ENCODE measurements at places on chromosomes 3 and 15.

GRCh38 chr3:148319161-148319915 lies 378.4 kb upstream of the AGTR1 start:
- DNase-seq, result no peak

GRCh38 chr15:88178631-88179030 lies 77.9 kb downstream of the NTRK3 start:
- DNase-seq, result no peak

DNA sequence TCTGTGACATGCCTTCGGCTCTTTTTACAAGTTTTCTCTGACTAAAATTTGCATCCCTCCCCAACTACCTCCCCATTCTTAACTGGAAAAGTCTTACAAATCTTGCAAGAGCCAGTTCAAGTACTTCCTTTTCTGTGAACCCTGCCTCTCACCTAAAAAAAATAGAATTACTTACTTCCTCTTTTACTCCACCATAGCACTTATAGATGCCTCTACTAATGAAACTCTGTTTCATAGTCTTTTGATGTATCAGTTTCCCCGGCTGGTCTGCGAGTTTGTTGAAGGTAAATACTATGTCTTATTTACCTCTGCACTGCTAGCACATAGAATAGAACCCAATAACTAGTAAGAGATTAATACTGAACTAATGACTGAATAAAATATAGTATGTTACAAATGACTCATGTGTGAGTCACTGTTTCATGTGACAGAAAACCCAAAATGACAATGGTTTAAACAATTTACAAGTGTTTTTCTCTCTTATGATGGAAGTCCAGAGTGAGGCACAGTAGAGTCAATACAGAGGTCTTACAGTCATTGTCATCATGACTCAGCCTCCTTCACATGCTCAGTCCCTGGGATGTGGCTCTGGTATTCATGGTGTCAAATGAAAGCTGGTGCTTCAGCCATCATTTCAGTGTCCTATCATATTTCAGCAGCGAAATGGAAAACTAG lies 393.5 kb downstream of the RSL24D1 start:
- no peak for DNase-seq

GRCh38 chr3:153069598-153070510 lies 92.2 kb upstream of the RAP2B start:
- DNase-seq, result no peak

DNA sequence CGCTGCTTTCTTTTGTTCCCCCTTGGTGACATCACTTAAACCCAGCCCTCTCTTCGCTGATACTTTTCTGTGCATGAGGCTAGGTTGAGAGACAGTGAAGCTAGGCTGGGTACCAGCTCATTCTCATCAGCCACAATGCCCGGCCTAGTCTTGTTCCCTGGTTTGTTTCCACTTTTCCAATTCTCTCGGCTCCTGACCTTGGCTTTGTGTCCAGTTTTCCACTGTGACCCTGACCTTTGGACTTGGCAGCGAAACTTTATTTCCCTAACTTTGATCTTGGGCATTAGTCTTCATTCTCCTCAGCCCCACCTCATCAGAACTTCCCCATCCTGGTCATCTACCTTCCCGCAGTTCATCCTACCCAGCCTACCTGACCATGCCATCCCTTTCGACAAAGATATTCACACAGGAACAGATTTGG lies 908 bp upstream of the ADPGK start:
- DNase-seq, result no peak

GRCh38 chr3:15585111-15585845 lies 16.1 kb downstream of the HACL1 start:
- DNase-seq, result no peak

DNA sequence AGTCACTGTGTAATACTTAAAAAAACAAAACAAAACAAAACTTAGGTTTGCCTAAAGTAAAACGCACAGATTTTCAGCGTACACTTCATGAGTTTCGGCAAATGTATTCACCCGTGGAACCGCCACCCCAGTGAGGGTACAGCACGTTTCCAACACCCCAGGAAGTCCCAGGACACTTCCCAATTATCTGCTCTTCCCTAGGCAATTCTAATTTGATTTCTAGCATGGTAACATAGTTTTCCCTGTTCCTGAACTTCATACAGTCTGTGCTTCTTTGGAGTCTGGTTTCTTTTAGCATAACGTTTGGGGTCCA lies 497 bp upstream of the CLASP2 start:
- DNase-seq, result no peak

GRCh38 chr3:171028025-171028778 lies 1.7 kb upstream of the SLC2A2 start:
- peak; percentile 10 for DNase-seq

DNA sequence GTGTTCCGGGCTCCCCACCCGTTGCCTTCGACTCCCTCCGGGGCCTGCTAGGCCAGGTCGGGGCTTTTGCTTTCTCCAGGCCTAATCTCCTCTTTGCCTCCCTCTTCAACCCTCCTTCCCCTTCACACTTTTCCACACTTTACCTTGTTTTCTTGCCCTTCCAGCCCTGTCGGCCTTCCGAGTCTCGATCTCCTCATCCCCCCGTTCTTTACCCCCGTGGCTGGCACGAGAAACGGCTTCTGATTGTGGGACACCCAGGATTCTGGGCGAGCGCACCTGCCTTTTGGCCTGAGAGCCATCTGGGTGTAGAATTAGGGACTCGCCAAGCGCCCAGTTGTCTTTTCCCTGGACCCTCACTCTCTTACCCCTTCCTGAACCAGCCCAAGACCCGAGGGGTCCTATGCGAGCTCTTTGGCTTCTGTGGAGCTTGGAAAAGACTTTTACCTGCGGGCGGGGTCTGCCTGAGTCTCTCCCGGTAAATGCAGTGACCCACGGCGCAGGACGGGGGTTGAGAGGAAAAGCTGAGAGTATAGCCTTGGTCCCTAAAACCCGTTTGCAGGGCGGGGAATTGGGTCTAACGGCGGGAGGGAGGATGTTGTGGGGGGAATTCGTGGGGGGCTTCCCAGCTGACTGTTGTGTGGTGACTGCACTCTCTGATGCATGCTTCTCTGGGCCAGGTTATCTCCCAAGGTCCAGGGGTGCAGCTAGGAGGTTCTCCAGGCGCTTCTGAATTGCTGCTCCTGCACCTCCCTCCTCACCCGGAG lies 5.5 kb upstream of the ONECUT1 start:
- no peak for DNase-seq

DNA sequence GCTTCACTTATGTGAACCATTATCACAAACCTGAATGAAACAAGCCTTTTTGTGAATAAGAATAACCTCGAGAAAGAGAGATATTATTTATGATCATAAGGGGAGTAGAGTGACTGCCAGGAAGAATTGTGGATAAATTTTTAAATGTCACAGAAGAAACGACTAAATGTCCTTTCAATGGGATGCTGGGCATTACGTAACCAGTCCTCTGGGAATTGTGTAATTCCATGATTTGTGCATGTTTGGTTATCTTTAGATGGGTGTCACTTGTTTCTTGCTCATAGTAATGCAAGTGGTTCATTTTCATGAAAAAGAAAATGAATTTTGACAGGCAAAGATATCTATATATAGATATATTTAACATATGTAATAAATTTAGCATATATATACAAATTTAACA lies 379.5 kb upstream of the AGTR1 start:
- no peak for DNase-seq

GRCh38 chr15:80173022-80173759 lies 20.4 kb downstream of the FAH start:
- peak; percentile 67 for DNase-seq

- no peak for DNase-seq
These were observed 5.9 kb downstream of the PRSS50 start for GRCh38 chr3:46711760-46712159.

GRCh38 chr15:76730262-76730661 lies 174.9 kb downstream of the SCAPER start:
- DNase-seq, result no peak

- DNase-seq, result no peak
These were observed 397.0 kb downstream of the CNTN3 start for GRCh38 chr3:74217467-74217866.

- DNase-seq, result no peak
These were observed 489.1 kb upstream of the CFAP20DC start for GRCh38 chr3:59538753-59539432.

DNA sequence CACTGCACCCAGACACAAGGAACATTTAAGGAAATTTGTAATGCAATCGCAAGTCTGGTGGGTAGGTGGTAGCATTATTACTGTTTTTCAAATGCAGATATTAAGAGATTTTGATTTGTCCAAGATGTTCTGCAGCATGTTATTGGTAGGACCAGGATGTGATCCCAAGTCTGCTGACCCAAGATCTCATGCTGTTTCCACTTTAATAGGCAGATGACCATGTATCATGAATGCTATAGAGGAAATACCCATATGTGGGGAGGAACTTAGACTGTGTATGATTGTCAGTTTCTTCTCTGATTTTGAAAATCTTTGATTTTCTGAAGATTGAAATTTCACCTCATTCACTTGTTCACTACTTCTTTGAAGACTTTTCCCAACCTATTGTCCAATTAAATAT lies 28.7 kb downstream of the ATP6V1A start:
- DNase-seq, result no peak

GRCh38 chr15:20349774-20350498 lies 191.7 kb downstream of the GOLGA6L6 start:
- peak; percentile 24 for DNase-seq

DNA sequence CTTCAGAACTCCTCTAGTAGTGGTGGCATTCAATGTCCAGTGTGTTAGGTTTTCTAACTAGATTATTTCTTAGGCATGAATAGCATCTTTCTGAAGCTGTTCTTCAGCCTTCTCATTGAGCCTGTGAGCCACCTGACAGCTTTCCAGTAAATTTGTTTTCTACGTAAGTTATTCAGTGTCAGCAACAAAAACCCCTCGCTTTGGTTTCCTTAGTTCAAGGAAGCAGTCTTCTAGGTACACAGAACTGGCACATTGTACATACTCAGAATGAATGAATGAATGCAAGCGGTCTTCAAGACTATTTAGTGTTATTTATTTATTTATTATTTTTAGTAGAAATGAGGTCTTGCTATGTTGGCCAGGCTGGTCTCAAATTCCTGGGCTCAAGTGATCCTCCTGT lies 44.9 kb downstream of the DRD3 start:
- no peak for DNase-seq

- no peak for DNase-seq
These were observed 24.5 kb downstream of the TIGIT start for GRCh38 chr3:114318295-114318694.

GRCh38 chr3:132841621-132842020 lies 119.4 kb upstream of the NPHP3 start:
- DNase-seq, result no peak

DNA sequence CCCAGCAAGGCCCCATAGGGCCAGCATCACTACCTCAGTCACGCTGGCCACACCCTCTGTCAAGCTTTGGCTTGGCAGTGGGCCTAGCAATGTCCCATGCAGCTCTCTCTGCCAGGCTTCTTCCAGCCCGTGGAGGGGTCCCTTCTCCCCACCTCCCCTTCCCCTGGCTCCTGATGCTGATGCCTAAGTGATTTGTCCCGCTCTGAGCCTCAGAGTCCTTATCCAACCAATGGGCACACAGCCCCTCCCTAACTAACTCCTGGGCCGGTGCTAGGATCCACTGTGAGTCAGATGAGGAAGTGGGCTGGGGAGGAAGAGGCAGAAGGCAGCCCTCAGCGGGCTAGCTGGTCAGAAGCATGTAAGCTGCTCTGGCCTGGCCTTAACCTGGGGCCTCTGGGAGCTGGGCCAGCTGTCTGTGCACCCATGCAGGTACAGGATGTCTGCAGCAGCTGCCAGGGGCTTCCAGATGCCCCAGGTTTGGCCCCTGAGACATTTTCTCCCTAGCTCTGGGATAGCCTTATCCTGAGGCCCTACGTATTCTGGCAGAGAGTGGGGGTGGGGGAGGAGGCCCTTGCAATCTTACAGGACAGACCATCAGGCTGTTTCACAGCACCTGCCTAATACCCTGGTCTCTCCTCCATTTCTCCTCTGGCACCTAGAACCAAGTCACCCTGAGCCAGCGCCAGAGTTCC lies 740 bp upstream of the ZBTB47 start:
- DNase-seq, result no peak

- DNase-seq, result no peak
These were observed 62.8 kb upstream of the CSPG4 start for GRCh38 chr15:75775296-75776064.

GRCh38 chr3:98914210-98915080 lies 12.9 kb upstream of the DCBLD2 start:
- DNase-seq, result no peak

DNA sequence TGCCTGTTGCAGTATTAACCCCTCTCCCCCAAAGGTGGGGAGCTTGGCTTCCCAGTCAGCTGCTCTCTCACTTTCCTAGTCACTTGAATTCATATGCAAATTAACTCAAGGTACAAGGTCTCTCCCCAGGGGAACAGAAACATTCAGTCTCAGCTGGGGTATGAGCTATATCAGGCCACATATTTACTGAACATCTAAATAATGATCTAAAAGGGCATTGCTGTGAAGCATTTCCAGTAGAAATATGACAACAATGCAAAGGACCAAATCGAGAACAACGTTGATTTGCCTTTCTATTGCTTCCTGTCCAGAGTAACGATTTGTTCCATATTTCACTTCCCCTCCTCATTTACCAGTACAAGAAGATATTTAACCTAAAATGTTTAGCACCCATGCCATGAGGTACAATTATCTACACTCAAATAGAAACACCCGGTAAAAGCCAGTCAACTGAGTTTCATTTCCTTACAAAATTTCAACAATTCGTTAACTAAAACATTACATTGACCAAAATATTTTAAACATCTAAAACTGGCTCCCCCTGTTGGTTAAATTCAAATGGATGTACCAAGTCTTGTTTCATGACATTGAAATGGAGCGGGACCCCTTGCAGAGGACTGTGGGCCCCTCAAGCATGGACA lies 36.5 kb upstream of the KLHL6 start:
- DNase-seq, result peak; percentile 11

- DNase-seq, result no peak
These were observed 62.7 kb upstream of the TFRC start for GRCh38 chr3:196144383-196145105.

DNA sequence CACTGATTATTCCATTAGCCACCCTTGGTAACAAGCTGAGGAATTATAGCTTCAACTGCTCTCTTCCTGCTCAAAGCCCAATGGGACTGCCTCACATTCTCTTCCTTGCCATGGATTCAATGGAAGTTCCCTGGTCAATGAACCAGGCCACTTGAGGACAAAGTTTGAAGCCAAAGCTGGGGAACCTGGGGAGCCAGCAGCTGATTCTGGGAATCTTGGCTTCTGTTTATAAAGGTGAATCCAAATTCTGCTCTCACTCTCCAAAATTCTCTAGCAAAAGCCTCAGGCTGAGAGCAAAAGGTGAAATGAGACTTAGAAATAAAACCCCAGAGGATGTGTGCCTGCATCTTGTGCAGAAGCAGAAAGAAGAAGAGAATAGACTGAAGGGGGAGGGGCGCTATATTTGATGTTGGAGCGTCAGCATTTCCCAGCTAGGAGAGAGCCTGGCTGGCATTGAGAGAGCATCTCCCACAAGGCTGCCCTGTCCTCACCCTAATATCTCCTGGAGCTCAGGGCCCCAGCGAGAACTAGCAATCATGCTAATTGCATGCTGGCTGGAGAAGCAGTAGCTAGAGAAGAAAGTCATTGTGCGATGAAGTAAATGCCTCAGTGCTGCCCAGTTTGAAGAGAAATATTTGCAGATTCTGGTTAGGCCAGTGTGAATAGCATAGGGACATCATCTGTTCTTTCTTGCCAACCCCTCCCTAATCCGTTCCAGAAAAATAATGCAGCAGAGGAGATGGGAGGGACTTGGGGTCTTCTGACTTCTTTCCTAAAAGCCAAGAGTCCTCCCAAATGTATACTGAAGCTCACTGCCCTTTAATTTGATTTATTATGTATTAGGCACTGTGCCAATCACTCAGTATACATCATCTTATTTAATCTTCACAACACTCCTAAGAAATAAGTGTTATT lies 34.9 kb upstream of the GAP43 start:
- no peak for DNase-seq
